ENCODE measurements at places on chromosomes 7 and 10.

- no peak for DNase-seq
These were observed 154.0 kb upstream of the PPP2R2D start for GRCh38 chr10:131746785-131747184.

DNA sequence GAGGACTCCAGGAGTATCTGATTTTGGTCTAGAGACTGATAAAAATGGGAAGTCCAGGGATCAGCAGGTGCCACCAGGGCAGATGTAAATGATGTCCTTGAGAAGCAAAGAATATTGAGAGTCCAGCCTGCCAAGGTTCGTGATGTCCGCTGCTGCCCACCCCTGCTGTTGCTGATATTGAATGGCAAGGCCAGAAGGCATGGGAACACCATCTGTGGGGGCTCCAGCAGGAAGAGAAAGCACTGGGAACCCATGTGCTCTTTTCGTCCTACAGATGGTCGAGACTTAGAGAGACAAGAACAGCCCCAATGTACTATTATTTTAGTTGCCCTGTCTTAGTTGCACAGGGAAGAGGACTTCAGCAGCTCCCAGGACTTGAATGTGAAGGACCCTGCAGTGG lies 363.9 kb downstream of the GALNT17 start:
- DNase-seq: no peak

GRCh38 chr10:73444457-73444856 lies 11.1 kb upstream of the MSS51 start:
- no peak for DNase-seq

GRCh38 chr10:73899423-73899822 lies 11.5 kb upstream of the PLAU start:
- DNase-seq: no peak
